ENCODE measurements at places on chromosomes 13 and 19.

GRCh38 chr13:30744681-30745077 is 9.3 kb downstream of the ALOX5AP start:
- DNase-seq = no peak

GRCh38 chr13:100983111-100983510 is 308.5 kb upstream of the TMTC4 start:
- DNase-seq = peak; percentile 42

DNA sequence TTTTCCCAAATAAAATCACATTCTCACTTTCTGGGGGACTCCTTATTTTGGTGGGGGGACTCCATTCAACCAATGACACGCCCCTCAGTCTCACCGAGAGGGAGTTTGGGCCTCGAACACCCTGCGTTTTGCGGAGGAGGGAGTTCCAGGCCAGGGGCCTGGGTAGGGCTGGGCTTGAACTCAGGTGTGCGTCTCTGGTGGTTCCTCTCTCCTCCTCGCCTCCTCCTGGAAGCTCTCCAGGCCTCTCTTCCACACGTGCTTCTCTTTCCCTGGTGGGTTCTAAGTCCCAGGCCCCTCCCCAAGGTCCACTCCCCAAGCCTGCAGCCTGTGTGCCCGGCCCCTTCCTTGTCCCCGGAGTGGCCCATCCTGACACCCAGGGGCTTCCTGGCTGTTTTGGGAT is 14.7 kb downstream of the MEX3D start:
- no peak for DNase-seq

DNA sequence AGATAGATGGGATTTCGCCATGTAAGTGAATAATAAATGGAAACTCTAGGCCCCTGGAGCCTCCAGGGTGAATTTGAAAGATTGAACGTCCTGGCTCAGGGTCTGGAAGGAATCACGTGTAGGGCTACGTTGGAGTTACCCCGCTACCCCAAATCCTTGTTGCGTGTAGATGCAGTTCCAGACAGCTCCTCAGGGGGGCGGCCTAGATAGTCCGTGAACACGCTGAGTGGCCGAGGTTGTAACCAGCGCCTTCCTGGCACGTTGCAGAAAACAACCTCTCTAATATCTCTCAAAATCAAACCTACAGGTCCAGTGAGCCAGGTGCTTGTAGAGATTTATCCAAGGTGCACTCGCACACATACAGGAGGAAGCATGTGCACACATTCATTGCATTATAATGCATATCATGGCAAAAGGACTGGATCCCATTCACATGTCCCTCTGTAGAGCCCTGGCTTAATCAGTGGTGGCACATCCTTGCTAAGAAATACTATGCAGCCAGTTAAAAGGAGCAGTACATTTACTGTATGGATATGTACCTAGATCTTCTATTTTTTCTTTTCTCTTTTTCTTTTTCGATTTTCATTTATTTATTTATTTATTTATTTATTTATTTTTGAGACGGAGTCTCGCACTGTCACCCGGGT is 2.5 kb upstream of the KEAP1 start:
- DNase-seq = peak; percentile 58

DNA sequence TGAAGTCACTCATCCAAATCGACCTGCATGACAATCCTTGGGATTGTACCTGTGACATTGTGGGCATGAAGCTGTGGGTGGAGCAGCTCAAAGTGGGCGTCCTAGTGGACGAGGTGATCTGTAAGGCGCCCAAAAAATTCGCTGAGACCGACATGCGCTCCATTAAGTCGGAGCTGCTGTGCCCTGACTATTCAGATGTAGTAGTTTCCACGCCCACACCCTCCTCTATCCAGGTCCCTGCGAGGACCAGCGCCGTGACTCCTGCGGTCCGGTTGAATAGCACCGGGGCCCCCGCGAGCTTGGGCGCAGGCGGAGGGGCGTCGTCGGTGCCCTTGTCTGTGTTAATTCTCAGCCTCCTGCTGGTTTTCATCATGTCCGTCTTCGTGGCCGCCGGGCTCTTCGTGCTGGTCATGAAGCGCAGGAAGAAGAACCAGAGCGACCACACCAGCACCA is 5.9 kb downstream of the SLITRK5 start:
- DNase-seq = no peak

- no peak for DNase-seq
These were observed 76.6 kb upstream of the SPATA13 start for GRCh38 chr13:24083722-24084421.

GRCh38 chr13:99386495-99386894 is 79.3 kb upstream of the GPR183 start:
- DNase-seq = no peak

DNA sequence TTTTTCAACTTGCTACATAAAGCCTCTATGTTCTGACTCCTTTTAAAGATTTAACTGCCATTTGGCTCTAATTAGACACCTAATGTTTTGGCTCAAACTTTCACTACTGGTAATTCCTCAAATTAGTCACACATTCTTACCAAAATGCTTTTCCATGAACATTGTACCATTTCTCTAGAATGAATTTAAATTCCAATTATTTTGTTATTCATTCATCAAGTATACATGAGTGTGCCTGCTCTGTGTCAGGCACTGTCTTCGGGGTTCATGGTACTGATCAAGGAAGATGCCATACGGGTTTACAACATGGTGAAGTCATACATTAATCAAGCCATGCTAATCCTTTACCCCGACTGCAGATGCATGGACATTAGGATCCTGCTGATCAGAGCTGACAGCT is 69.1 kb upstream of the POSTN start:
- DNase-seq = no peak

GRCh38 chr13:112770504-112770903 is 80.7 kb downstream of the ATP11A start:
- DNase-seq = no peak

GRCh38 chr13:27533155-27533643 is 82.8 kb upstream of the MTIF3 start:
- peak; percentile 72 for DNase-seq

DNA sequence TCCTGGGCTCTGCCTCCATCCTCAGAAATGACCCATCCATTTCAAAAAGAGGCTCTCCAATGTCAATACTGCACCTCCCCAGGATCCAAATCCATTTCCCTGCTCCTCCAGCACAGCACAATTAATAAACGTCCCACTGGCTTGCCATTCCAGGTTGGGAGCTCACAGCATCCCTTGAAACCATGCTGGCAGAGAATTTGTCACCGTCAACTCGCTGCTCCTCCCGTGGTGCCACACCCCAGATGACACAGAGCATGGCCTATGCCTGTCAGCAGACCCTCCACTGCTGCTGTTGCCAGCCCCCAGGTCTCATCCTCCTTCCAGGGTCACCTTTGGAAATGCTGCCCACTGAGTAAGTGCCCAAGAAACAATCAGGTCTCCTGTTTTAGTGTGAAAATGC is 53.0 kb upstream of the UQCRFS1 start:
- DNase-seq = no peak

DNA sequence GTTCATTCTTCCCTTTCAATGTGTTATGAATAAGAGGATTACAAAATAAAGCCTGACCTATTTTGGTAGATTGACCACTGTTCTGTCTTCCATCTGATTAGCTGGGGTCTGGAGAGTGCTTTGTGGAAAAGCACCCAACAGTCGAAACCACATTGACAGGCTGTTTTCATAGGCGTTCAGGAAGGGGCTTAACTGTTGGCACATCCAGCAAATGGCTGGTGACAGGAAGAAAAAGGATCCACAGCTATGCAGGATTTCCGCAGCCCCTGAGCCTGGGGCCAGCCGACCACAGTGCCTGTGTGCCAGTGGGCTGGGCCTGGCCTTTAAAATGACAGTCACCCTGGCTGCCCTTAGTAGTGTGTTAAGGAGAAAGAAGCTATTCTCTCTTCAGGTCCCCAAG is 113.3 kb downstream of the SIPA1L3 start:
- DNase-seq = peak; percentile 39

- DNase-seq = peak; percentile 82
These were observed 13.7 kb downstream of the KLHL26 start for GRCh38 chr19:18650468-18651041.

- peak; percentile 60 for DNase-seq
These were observed 540.6 kb upstream of the MIR17HG start for GRCh38 chr13:90806892-90807291.

DNA sequence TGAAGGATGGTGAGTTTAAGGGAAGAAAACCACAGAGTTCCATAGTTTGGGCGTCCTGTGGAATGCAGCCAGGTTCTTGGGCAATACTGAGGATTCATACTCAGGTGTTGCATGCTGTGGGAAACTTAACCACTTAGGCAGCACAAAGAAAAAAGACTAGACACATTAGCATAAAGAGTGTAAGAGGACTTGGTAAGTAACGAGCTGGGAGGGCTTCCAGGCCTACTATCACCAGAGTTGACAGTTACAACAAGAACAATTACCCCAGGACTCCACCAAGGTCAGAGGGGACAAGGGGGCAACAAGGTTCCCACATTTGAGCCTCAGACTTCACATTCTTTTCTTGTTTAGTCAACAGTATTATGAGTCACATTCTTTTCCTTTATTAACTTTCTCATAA is 33.2 kb downstream of the KCTD12 start:
- DNase-seq = no peak

GRCh38 chr13:94827566-94827965 is 115.2 kb upstream of the SOX21 start:
- no peak for DNase-seq

DNA sequence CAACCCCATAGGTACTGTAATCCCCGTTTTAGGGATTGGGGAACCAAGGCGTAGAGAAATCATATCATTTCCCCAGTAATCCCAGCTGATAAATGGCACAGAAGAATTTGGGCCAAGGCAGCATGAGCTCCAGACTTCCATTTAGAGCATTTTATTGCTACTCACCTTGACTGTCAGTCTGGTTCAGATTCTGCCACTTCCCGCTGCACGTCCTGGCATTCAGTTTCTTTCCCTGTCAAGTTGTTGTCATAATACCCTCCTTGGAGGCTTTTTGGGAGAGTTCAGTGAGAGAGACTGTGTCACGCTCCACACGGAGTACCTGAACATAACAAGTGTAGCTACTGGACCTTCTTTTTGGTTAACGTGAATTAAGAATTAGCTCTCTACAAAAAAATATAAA is 7.5 kb upstream of the C1QTNF9 start:
- DNase-seq = no peak

GRCh38 chr13:19862481-19863313 is 752 bp downstream of the ZMYM5 start:
- DNase-seq = peak; percentile 48

DNA sequence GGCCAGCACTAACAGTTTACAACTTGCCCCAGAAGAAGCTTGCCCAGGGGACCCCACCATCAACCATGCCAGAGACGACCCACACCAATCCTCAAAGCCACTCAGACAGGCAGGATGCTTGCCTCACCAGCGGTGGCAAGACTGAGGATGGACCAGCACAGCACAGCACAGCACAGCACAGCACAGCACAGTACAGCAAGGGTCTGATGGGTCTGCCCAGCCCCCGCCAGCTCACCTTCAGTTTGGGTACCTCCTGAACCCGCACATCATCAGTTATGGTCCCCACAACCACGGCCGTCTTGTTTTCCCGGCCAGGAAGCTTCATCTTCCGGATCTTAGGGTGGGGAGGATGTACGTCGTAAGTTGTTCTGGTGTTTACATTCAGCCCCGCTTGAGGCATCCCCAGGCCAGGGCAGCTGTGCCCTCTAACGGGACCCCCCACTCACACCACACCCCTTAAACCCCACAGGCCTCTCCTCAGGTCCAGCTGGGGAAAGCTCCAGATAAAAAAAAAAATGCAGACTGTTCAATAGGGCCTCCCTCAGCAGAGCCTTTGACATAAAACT is 1.7 kb upstream of the FAM83E start:
- no peak for DNase-seq

- DNase-seq = no peak
These were observed 89.4 kb downstream of the RYR1 start for GRCh38 chr19:38522915-38523314.

GRCh38 chr13:113139577-113139976 is 17.0 kb downstream of the F10 start:
- no peak for DNase-seq

DNA sequence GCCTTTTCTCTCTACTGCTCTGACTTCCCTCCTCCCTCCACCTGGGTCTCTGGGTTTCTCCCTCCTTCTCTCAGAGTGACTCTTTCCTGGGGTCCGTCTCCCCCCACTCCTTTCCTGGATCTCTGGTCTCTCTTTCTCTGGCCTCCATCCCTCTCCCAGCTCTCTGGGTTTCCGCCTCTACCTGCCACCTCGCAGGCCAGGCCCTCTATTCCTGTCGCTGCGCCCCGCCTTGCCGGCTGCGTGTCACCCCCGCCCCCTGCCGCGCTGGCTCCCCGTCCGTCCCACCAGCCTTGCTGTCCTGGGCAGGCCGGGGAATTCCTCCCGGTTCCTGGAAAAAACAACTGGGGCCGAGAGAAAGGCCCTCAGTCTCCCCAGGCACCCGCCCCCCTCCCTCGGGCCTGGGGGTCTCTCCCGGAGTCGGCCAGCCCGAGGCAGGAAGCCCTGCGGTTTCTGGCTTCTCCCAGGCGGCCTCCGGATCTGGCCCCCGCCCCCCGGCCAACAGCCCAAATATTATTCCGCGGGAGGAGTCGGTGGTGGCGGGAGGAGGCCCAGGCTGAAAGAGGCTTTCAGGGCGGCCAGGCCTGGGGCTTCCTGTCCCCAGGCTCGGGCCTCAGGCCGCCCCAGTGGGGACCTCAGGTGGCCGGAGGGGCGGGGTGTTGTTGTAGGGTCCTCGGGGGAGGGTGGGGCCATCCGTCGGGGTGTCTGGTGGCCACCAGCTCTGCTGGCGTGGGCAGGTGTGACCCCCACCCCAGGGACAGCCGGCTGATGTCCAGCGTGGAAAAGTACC is 9.3 kb downstream of the IRF2BP1 start:
- DNase-seq = peak; percentile 91

DNA sequence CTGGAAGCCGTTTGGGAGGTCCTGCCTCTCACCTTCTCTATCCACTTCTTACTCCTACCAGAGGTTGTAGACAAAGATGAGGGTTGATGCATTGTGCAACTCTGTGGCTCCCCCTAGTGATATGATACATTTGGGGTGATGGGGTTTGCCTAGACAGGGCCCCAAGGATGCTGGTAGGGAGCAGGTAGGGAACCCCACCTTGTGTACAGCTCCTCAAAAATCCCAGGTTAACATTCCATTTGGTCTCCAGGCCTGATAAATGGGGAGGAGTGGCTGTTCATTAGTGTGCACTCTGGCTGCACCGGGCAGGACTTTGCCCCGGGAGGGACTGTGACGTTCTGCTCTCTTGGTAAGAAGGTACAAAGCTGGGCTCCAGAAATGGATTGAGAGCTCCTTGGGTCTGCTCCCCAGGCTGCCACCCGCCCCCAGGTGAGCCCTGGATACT is 19.2 kb downstream of the SIGLEC8 start:
- DNase-seq = no peak

GRCh38 chr13:99922631-99923404 is 48.7 kb downstream of the ZIC5 start:
- no peak for DNase-seq

Measured in right hindlimb (tissue), 1 donor.